ENCODE measurements at places on chromosomes 11 and 22.

- no peak for DNase-seq
Measured at GRCh38 chr11:124899383-124900145, 1.9 kb upstream of the ROBO4 start.

GRCh38 chr11:43931717-43932039 is 10.8 kb upstream of the C11orf96 start:
- DNase-seq = no peak

GRCh38 chr22:49571326-49571725 is 256.3 kb downstream of the BRD1 start:
- no peak for DNase-seq

DNA sequence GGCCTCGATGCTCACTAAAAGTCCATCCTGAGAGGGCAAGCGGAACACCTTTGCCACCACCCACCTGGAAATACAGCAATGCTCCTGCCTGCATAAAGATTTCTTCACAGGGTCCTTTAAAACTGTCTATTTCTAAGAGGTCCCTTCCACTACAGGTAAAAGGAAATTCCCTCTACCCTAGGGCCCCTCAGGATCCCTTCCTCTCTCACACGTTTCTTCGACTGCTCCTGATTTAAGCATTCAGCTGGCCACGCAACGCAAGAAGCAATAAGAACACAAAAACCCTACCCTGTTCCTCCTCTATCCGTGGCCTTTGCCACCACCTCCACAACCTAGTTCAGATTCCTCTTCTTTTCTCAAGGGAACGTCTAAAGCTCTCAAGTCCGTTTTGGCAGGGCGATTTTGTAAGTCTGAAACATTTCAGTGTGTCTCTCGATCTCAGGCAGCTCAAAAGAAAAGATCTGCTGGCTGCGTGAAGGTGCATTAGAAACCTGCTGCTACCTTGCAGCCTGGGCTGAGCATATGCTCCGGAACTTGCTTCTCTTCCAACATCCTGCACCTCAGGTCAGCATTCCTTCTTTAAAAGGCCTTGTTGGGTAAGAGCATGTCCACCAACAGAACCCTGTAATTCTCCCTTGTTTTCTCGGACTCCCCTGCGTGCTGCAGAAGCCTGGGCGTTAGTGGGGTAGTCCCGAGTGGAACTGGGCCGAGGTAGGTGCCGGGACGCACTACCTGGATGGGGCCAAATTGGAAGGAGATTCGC is 1.6 kb downstream of the LGR4 start:
- DNase-seq = peak; percentile 58

DNA sequence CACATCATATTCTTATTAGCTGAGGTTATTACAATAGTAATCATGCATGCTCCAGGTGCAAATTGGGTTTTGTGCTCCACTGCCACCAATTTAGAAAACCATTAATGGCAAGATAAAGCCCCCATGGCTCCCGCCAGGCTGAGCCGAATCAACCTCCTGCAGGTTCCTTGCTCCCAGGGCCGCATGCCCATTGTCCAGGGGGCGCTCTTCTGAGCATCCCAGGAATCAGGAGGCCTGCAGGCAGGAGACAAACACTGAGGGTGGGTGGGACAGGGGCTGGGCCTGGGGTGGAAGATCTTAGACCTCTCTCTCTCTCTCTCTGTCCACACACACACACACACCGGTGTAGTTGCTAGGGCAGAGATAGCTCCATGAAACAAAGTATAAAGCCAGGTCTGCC is 57.4 kb downstream of the BUD13 start:
- DNase-seq = no peak
